ENCODE measurements at places on chromosomes 5 and 9.

DNA sequence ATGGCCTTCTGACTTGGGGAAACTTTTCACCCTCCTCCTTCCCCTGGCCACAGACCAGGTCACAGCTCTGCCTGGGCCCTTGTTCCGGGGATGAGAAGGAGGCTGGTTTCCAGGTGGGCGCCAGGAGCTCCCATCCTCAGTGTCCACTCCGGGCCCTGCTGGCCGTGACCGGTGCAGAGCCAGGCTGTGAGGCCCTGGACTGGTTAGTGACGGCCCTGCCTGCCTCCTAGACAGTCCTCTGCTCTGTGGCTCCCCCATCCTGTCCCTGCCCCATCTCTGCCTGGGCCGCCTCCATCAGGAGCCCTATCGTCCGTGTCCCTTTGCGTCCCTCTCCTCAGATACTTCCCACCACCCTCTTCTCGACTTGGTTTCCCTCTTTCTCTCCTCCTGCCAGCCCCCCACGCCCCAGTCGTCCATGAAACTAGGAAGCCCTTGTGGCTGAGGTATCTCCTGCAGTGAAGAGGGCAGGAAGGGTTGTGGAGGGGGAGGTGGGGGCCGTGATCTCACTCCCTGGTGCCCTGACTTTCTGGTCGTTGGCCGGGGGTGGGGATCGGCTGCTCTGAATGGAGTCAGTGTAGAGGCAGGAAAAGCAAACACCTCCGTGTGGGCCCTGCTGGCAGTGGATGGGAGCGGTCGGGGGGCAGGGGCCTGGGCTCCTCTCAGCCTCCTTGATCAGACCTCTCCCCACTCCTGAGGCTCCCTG lies 15.4 kb upstream of the CERCAM start:
- no peak for DNase-seq

DNA sequence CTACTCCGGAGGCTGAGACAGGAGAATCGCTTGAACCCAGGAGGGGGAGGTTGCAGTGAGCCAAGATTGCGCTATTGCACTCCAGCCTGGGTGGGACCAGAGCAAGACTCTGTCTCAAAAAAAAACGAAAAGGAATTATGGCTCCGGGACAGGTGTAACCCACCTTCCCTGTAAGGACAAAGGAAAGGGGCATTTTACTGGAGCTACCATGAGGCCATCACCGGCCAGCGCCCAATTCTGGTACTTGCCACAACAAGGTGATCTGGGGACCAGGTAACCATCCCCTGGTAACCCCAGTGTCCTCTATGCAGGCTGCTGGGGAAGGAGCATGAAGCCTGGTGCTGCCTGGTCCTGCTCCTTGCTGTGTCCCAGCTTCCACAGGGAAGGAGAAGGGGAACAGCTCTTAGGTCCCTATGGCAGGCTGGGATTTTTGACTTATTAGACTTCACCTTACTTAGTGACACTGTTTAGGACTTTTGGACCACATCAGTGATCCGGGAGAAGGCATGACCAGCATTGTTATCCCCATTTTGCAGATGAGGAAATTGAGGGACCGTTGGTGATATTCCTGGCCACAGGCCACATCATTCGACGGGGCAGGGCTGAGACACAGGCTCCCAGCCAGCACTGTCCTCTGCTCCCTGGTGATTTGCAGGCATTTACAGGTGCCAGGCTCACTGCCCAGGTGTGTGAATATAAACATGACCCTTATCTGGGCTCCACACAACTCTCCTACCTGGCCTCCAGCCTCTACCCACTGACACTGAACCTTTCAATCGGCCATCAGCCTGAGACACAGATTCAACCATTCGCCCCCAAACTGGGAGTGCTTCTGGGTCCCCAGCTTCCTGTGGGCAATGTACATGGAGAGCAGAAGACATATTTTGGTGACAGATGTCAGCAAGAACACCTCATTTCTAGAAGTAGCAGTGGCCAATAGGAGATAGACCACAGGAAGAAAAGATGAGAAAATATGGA lies 26.5 kb upstream of the ABO start:
- DNase-seq = no peak

DNA sequence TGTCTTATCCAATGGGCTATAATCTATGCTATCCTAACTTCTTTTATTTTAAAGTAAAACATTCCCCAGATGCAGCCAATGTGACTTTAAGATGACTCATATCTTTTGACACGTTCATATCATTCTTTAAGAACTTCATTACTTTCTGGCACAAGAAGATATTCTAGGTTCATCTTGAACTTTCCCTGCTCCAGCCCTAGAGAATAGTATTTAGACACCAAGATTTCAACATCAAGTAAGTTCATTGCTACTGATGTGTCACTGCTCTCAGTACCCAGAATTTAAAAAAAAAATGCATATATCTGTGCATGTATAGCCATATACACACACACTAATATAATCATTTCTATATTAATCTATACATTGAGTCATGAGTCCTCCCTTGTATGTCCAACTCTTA lies 175.2 kb downstream of the SAXO1 start:
- DNase-seq = no peak

GRCh38 chr9:20369391-20369790 lies 252.9 kb downstream of the MLLT3 start:
- no peak for DNase-seq

GRCh38 chr9:78234810-78235209 lies 1.1 kb upstream of the CEP78 start:
- DNase-seq = no peak

Data from CD14-positive monocyte (primary cell).